ENCODE measurements at places on chromosomes 5 and 9. TPM values are rescaled to one million over a fixed set of nuclear protein-coding genes. Genes with fewer than 3 reads are reported as not detected.

DNA sequence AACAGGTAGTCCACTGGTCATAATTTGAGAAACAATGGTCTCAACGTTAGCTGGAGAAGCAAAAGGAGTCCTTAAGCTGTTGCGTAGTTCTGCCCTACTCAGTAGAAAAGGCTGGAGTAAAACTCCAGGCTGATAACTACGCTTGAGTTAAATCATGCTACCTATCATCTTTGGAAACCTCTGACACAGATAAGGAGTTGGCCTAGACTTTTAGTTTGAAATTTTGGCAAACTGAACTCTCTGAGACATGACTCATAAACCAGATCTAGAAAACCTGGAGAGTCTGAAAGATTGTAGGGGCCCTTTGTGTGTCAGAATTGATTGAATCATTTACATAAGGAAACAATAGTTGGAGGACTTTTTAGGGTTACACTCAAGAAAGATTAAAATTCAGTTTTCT, 26.3 kb downstream of the NMUR2 start:
- no peak for DNase-seq

DNA sequence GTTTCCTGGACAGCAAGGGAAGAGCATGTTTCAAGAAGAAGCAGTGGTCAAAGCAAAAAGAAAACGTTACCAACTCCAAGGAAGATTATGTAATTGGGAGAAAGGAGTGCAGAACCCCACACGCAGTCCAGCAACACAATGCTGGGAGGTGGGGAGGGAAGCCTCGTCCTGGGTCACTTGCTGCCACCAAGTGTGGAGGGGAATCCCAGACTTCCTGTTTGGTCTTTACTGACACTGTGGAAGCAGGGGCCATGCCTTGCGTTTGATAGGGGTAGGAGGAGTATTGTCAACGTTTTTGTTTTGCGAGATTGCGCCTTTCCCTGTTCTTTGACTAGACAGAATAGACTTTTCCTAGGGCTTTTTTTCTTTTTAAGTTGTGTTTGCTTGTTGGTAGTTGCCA, 421.0 kb downstream of the KDM4C start:
- DNase-seq = no peak

GRCh38 chr9:80883826-80884579, 805.3 kb downstream of the TLE1 start:
- no peak for DNase-seq

GRCh38 chr5:132229236-132229635, 1.6 kb upstream of the P4HA2 start:
- no peak for DNase-seq

GRCh38 chr9:112002847-112003457, 106.3 kb downstream of the UGCG start:
- no peak for DNase-seq

DNA sequence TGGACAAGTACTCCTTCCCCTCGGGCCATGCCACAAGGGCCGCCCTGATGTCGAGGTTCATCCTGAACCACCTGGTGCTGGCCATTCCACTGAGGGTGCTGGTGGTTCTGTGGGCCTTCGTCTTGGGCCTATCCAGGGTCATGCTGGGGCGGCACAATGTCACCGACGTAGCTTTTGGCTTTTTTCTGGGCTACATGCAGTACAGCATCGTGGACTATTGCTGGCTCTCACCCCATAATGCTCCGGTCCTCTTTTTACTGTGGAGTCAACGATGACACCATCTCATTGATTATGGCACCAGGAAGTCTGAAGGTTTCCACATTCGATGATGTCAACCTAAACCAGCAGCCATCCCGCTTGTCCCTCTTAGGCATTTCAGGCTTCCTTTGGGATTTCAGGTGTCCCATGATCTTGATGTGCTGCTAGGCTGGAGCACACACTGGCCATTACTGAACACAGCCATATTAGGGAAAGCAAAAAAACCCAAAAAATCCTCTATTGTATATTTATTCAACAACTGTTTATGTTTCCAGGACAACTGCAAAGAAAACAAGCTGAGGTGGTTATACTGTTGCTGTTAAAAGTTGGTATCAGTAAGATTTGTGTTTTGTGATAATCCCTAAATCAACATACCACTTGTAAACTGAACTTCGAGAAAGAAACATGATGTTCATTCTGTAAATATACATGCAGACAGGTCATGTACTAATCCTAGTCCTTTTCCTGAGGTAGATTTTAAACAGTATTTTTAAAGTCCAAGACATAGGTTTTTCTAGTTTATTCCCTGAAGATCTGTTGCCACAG, 1.1 kb downstream of the PLPP6 start:
- DNase-seq = peak; percentile 33

DNA sequence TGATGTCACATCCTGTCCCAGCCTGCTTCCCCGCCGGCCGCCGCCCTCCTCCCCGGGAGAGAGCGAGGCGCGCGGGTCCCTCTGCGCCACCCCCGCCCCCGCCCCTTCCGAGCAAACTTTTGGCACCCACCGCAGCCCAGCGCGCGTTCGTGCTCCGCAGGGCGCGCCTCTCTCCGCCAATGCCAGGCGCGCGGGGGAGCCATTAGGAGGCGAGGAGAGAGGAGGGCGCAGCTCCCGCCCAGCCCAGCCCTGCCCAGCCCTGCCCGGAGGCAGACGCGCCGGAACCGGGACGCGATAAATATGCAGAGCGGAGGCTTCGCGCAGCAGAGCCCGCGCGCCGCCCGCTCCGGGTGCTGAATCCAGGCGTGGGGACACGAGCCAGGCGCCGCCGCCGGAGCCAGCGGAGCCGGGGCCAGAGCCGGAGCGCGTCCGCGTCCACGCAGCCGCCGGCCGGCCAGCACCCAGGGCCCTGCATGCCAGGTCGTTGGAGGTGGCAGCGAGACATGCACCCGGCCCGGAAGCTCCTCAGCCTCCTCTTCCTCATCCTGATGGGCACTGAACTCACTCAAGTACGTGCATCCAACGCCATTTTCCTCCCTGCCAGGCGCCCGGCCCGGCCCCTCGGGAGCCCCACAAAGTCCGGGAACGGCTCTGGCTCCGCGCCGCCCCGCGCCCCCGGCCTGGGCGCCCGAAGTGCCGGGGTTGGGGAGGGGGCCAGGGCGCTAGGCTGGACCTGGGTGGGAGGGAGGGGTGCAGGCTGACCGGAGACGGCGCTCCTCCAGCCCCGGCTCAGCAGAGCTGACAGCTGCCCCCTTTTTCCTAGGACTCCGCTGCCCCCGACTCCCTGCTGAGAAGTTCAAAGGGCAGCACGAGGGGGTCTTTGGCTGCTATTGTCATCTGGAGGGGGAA, 12.0 kb upstream of the OLFM1 start:
- peak; percentile 4 for DNase-seq

DNA sequence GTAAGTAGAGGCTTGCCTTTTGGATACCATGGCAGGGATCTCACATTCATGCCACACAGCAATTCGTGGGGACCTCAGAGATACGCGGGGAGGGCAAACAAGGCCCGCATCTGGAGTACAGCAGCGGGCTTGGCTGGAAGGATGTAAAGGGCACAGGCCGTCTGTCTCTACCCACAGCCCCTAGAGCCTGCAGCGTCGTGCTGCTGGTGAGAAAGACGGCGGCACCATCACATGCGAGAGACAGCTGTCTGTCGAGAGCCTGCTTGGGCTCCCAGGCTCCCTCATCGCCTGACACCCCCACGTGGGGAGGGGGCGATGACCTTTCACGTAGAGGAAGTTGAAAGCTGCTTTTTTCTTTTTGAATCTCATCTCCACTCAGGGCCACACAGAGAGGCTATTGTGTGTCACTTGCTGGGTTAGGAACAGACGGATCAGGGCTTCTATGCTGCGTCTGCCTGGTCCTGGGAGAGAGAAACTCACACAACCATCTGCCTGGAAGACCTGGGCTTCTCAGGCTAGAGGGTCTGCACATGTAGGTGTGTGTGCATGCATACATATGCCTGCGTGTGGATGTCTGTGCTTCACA, 134.6 kb upstream of the PPP1R26 start:
- no peak for DNase-seq

DNA sequence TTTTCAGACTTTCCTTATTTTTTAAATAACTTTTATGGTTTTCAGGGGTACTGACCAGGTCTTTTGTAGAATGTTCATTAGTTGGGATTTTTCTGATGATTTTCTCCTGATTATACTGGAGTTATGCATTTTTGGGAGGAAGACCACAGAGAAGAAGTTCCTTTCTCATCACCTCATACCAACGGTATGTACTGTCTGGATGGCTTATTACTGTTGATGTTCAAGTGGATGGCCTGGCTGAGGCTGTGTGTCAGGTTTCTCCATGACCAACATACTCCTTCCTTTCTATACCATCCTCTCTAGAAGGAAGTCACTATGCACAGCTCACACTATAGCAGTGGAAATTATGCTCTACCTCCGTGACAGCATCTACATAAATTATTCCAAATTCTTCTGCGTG, 71.1 kb upstream of the NR3C1 start:
- DNase-seq = no peak

DNA sequence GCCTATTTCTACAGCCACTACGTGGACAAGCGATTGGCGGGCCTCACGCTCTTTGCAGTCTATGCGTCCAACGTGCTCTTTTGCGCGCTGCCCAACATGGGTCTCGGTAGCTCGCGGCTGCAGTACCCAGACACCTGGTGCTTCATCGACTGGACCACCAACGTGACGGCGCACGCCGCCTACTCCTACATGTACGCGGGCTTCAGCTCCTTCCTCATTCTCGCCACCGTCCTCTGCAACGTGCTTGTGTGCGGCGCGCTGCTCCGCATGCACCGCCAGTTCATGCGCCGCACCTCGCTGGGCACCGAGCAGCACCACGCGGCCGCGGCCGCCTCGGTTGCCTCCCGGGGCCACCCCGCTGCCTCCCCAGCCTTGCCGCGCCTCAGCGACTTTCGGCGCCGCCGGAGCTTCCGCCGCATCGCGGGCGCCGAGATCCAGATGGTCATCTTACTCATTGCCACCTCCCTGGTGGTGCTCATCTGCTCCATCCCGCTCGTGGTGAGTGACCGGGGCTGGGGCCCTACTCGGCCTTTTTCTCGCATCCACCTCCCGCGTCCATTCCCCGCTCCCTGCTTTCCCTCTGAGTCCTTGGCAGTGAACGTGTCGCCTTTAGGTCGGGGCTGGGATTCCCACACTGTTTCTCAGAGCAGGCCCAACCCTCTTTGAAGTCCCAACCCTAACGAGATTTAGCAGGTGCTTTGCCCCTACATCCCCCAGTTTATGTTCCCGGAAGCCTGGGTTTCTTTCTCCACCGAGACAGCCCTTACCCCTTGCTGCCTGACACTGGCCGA, 1.8 kb downstream of the PTGER4 start:
- DNase-seq = peak; percentile 60

DNA sequence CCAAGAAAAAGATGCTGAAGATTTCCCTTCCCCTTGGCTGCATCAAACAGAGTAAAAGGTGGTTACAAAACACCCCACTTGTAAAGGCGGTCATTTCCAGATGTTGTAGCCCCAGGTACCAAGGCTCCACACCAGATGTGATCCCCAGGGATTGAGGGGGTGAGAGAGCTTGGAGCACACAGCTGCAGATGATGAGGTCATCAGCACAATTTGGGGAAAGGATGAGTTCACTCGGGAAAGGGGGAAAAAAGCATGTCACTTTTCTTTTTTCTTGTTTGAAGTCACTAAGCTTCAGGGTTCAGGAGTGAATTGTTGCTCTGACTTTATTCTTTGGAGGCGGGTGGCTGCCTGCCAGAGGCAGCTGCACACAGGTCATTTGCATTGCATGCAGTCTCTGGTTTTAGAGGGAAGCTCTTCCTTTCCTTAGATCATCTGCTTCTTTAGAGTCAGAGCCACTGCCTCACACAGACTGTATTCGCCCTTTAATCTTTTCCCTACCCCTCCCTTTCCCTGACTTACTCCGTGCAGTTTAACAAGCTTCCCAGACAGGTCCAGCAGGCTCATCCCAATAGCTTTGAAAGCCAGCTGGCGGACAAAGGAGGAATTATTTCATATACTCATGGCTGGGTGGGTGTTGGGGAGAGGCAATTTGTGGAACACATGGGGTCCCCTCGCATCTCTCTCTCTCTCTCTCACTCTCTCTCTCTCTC, 409.3 kb upstream of the SLC24A2 start:
- no peak for DNase-seq

DNA sequence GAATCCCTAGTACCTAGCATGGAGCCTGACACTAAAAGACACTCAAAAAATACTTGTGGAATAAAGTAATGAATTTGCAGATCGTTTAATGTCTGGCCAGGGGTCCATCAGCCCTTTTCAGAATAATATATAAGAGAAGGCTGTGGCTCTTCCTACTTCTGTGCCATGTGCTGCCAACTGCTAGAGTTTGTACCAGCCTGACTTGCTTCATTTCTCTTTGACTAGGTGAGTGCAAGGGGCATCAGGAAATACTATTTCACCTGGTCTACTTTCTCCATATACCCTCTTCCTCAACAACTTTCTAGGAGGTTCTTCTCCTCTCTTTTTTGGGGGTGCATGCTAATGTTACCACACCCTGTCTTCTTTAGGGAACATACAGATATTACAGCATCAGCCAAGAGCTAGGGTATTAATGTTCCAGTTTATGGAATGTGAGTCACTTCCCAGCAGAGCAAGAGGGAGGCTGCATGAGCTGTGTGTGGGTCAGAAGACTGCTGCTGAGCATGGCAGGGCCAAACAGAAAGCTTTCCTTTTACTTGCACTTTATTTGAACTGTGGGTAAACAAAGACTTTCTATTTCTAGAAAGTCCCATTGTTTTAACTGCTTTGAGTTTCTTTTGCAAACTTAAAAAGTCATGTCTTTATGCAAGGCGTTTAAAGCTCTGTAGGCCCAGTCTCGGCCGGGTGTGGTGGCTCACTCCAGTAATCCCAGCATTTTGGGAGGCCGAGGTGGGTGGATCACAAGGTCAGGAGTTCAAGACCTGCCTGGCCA, 158.9 kb downstream of the ADAMTSL1 start:
- DNase-seq = peak; percentile 95

- no peak for DNase-seq
Observed at GRCh38 chr5:173719731-173720082, 103.3 kb upstream of the BOD1 start.

GRCh38 chr9:746661-747434, 94.6 kb upstream of the DMRT1 start:
- DNase-seq = no peak

DNA sequence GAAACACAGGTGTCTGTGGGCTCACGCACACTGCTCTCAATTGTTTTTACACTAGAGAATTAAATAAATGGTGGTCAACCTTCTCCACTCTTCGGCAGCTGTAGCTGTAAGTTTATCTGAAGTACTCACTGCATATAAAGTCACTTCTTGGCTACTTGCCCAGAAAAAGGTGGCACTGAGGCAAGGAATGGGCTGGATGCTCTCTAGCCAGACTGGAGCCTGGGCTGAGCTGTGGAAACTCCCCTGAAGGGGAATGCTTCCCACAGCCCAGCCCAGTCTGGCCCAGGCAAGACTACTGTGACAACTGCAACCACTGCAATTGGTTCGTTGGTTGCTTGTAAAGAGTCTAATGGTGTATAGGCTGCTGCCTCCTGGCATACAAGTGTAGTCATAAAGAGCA, 4.5 kb downstream of the LEAP2 start:
- peak; percentile 34 for DNase-seq

LHX2 gene
- not detected for total RNA-seq

PCDHGB3 gene
- 3.6 TPM for total RNA-seq

ERAP2 gene
- 132 TPM for total RNA-seq

NMRK1 gene
- total RNA-seq = 36.9 TPM

INVS gene
- 36.8 TPM for total RNA-seq

DMRT2 gene
- not detected for total RNA-seq

SLC2A6 gene
- total RNA-seq = 42.1 TPM

CER1 gene
- total RNA-seq = not detected

AJM1 gene
- 1.0 TPM for total RNA-seq

GMCL2 gene
- total RNA-seq = not detected

MRPL50 gene
- total RNA-seq = 19.4 TPM
